H4 (cell line): ENCODE measurements at places on chromosomes 7 and 10.

- DNase-seq: no peak
Observed at GRCh38 chr10:47245731-47246350, 54.2 kb upstream of the GDF10 start.

DNA sequence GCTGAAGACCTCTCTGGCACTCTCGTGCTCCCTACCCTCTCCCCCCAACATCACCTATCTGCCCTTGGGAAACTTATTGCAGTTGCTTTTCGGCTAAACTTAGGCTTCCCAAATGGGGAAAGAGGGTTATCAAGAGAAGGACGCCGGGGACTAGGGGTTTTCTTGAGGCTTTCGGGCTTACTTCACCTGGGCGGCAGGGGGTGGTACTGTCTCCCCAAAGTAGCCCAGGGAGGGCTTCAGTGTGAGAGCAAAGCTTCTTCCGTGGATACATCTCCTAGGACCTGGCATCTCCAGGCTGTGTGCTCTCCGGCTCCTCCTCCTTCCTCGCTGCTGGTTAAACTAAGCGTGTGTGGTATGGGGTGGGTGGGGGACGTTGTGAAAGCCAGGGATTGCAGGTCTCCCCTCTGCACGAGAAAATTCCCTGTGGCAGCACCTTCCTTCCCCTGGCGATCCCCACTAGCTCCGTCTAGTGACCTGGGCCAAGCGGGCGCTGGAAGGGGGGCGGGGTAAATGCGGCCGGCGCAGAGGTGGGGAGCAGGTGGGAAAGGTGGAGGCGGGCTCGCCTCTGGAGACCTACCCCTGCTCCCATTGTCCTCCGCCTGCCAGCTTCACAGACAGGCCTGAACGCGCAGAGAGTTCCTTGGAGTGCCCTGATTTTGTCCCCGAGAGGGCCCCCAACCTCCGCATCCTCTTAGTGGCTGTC, 1.1 kb downstream of the PLXDC2 start:
- DNase-seq: no peak

GRCh38 chr10:95233377-95234034, 39.5 kb downstream of the ACSM6 start:
- DNase-seq: no peak

DNA sequence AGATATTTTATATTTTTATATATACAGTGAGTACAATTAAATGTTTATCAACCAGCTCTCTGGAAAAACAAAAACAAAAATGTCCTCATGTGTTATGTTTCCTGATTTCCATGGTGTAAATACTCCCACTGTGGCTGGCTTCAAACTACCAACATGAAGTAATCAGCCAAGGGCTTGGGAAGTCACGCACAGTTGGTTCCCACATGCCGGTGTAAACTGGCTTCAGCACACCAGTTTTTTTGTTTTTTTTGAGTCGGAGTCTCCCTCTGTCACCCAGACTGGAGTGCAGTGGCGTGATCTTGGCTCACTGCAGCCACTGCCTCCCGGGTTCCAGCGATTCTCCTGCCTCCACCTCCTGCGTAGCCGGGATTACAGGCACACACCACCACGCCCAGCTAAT, 11.8 kb downstream of the OSBPL3 start:
- DNase-seq: peak; percentile 67

DNA sequence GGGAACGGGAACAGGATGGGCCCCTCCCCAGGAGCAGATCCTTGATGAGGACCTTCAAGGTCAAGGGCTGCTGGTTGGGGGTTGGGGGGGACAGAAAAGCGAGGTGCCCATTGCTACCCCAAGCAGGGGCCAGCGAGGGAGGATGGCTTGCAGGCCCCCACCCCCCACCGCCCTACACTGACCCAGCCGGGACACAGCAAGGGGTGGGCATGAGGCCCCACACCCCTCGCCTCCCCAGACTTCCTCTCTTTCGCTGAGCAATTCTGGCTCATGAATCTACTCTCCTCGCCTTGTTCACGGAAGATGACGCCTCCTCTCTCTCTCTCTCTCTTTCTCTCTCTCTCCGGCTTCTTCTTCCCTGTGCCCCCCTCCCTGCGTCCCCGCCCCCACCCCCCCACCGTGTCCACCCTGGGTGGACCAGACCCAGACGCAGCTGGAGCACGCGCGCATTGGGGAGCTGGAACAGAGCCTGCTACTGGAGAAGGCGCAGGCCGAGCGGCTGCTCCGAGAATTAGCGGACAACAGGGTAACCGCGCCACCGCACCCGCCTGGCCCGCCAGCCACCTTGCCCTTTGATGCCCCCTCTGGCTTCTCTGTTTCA, 81.1 kb upstream of the GTF2IRD1 start:
- no peak for DNase-seq

DNA sequence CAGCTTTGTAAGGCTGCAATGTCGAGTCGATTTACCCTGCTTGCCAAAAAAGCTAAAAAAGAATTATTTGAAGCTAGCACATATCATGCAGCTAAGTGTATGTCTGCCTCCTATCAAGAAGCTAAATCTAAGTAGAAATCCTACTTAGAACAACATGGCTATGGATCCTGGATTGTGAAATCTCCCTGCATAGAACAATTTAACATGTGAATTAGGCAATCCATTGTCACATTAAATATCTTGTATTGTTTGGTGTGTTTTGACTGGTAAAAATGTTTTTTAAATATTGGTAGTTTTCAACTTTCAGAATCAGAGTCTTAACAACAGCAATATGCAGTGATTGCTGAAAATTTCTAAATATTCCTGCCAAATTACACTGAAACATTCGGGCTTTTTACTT, 73.3 kb downstream of the SKIDA1 start:
- no peak for DNase-seq

DNA sequence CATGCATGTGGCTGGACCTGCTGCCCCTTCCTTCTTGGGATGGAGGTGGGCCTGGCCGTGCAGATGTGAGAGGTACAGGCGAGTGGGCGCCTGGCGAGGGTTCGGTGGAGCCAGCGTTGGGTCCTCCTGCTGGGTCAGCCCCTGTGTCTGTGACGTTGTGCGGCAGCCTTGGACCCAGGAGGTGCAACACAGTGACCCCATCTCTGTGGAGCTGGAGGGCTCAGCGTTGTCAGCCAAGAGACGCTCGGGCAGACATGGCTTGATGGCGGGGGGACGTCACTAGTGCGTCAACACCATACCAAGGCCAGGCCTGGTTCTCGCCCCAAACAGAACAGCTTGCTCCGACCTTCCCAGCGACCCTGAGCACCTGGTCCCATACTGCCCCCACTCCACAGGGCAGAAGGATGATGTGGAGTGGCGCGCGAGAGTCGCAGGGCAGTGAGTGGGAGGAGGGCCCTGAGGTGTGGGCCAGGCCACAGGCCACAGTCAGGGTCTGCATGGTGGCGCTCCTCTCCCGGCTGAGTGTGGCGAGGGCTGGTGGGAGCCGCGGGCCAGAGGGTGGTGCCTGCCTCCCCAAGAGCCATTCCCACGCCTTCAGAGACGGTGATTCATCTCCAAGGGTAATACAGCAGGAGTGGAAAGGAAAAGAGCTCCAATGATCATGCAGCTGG, 184.4 kb downstream of the DNAJB6 start:
- DNase-seq: no peak
